ENCODE measurements at places on chromosomes 4 and X. TPM values are rescaled to one million over a fixed set of nuclear protein-coding genes. Genes with fewer than 3 reads are reported as not detected.

FRMPD4 gene
- 0.04 TPM for total RNA-seq

CAPN6 gene
- total RNA-seq = not detected

NAP1L3 gene
- 0.25 TPM for total RNA-seq

SSX1 gene
- not detected for total RNA-seq

BST1 gene
- total RNA-seq = 17.0 TPM

PDGFC gene
- total RNA-seq = 2.9 TPM

FRMD7 gene
- not detected for total RNA-seq

IQCM gene
- total RNA-seq = not detected

IL9R gene
- total RNA-seq = 0.20 TPM

Measured in A549 treated with ZK216348 at 1 μM for 4 hours (cell line).